ENCODE measurements at places on chromosomes 6 and 20. TPM values are rescaled to one million over a fixed set of nuclear protein-coding genes. Genes with fewer than 3 reads are reported as not detected.

Gene C6orf58
- polyA plus RNA-seq, result not detected

Gene IL17F
- not detected for polyA plus RNA-seq

Gene PGC
- 67.4 TPM for polyA plus RNA-seq

DNA sequence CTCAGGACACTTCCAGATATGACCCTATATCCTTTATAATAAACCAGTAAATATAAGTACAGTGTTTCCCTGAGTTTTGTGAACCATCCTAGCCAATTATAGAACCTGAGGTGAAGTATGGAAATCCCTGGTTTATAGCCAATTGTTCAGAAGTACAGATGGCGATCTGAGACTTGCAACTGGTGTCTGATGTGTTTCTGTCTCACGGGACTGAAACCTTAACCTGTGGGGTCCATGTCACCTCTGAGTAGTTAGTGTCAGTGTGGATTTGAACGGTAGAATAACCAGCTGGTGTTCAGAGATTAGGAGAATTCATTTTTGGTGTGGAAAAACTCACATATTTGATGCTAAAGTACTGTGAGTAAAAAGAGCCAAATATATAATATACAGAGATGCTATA is 606.6 kb downstream of the MAFB start:
- no peak overlapping the region for H3K27ac ChIP-seq
- no peaks in the 10 kb centered on the region for H3K27me3 ChIP-seq
- H3K36me3 ChIP-seq, result no peaks in the 10 kb centered on the region
- no peak for DNase-seq
- H3K4me3 ChIP-seq, result no peak overlapping the region

GRCh38 chr20:23449421-23449820 is 3.3 kb downstream of the CST11 start:
- peaks cover 3% of the 10 kb centered on the region for H3K4me1 ChIP-seq
- no peak for DNase-seq
- no peak overlapping the region for H3K27ac ChIP-seq
- H3K36me3 ChIP-seq, result no peaks in the 10 kb centered on the region

GRCh38 chr6:36413489-36414480 is 26.3 kb upstream of the ETV7 start:
- no peaks in the 10 kb centered on the region for H3K36me3 ChIP-seq
- no peaks in the 10 kb centered on the region for H3K4me1 ChIP-seq
- H3K27me3 ChIP-seq, result no peaks in the 10 kb centered on the region

DNA sequence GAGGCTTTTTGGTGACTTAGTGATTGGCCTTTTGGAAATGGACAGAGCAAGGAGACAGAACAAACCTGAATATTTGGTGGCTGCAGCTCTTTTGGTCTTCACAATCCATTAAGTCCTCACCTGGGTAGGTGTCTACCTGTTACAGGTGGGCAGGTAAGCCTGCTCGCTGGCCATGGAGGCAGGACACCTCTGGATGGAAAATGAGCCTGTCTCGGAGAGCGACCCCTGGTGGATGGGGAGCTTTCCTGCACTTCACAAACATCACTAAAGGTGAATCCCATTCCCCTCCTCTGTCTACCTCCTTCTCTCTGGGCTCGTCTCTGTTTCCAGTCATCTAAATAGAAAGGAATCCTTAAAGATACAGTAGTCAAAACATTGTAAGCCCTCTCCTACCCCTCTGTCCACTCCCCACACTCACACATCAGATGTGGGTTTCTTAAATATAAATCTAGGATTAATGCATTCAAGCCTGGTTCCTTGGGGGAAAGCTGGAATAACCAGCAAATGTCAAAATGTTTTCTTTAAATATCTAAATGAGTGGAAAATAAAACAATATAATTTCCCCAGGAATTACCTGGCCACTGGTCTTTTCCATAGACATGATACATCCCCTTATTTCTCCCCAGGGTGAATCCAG is 304.9 kb downstream of the CDH26 start:
- H3K4me1 ChIP-seq, result no peaks in the 10 kb centered on the region
- no peaks in the 10 kb centered on the region for H3K36me3 ChIP-seq
- peaks cover 19% of the 10 kb centered on the region for H3K27me3 ChIP-seq
- DNase-seq, result no peak
- no peak overlapping the region for H3K27ac ChIP-seq

DNA sequence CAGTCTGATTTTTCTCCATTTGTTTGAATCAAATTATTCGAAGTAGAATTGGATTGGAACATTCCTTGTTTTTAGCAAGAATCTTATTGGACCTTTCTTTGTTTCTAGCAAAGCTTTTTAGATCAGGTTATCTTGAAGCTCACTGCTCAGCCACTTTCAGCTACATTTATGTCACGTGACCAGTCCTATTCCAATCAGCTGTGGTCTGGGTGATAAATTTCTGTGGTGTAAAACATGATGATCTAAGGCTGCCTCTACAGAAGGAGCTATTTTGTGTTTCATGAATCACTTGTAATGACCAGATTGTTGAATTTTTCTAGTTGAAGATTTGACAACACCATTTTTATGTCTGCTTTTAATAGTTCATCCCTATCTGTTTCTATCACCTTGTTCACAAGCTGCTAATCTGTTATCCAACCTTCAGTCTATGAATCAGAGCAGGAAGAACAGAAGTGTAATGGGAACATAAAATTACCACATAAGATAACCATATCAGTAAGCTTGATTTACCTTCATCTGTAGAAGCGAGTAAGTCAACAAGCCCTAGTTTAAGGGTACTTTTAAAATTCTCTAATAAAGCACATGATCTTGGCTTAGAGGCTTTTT is 101.0 kb upstream of the MAP3K7 start:
- no peaks in the 10 kb centered on the region for H3K4me1 ChIP-seq
- no peak for DNase-seq
- no peak overlapping the region for H3K27ac ChIP-seq
- peaks cover 3% of the 10 kb centered on the region for H3K27me3 ChIP-seq
- no peak overlapping the region for H3K4me3 ChIP-seq

- H3K4me1 ChIP-seq, result no peaks in the 10 kb centered on the region
- no peaks in the 10 kb centered on the region for H3K27me3 ChIP-seq
- no peak overlapping the region for H3K27ac ChIP-seq
- DNase-seq, result no peak
These were observed 8.2 kb downstream of the SLC17A2 start for GRCh38 chr6:25922301-25922700.

DNA sequence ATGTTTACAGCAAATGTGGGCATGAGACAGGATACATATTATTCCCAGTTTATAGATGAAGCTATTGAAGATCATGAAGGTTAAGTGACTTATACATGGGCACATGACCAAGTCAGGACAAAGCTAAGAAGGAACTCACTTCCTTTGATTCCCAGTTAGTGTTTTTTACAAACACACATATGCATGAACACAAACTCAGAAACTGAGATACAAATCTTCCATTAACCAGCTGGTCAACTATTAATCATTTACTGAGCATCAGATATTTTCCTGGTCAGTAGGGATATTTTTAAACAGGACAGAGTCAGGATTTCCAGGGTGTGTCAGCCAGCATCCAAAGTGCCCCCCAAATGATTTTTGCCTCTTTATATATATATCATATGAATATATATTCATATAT is 222.2 kb downstream of the OGFRL1 start:
- no peak for DNase-seq
- H3K36me3 ChIP-seq, result no peaks in the 10 kb centered on the region
- no peak overlapping the region for H3K4me3 ChIP-seq

DNA sequence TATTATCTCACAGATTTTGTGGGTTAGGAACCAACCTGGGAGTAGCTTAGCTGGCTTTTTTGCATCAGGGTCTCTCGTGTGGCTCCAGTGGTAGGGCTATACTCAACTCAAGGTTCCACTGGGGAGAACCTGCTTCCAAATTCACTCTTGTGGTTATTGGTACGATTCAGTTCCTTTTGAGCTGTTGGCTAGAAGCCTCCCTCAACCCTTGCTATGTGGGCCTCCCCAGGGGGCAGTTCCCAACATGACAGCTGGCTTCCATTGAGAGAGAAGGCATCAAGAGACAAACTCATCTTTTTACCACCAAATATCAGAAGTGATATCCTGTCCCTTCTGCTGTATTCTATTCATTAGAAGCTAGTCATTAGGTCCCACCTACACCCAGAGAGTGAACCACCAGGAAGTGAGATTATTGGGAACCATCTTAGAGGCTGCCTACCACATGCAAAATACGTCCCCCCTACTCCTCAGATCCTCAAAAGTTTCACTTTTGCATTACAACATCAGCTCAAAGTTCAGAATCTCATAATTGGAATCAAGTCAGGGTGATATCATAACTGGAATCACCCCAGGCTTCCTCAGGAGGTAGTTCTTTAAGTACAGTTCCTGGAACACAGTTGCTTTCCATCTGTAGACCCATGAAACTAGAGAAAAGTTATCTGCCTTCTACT is 30.9 kb downstream of the MKKS start:
- H3K36me3 ChIP-seq, result no peaks in the 10 kb centered on the region
- H3K4me3 ChIP-seq, result no peak overlapping the region
- H3K4me1 ChIP-seq, result no peaks in the 10 kb centered on the region
- H3K27me3 ChIP-seq, result no peaks in the 10 kb centered on the region

GRCh38 chr6:57313711-57314471 is 3.5 kb upstream of the PRIM2 start:
- no peaks in the 10 kb centered on the region for H3K36me3 ChIP-seq
- no peak overlapping the region for H3K4me3 ChIP-seq
- H3K27ac ChIP-seq, result peak overlapping the region; percentile 91
- peaks cover 20% of the 10 kb centered on the region for H3K4me1 ChIP-seq
- H3K27me3 ChIP-seq, result no peaks in the 10 kb centered on the region

- H3K4me3 ChIP-seq, result no peak overlapping the region
- DNase-seq, result no peak
- H3K27ac ChIP-seq, result no peak overlapping the region
- no peaks in the 10 kb centered on the region for H3K4me1 ChIP-seq
- no peaks in the 10 kb centered on the region for H3K36me3 ChIP-seq
These were observed 27.6 kb upstream of the LY86 start for GRCh38 chr6:6560909-6561308.

DNA sequence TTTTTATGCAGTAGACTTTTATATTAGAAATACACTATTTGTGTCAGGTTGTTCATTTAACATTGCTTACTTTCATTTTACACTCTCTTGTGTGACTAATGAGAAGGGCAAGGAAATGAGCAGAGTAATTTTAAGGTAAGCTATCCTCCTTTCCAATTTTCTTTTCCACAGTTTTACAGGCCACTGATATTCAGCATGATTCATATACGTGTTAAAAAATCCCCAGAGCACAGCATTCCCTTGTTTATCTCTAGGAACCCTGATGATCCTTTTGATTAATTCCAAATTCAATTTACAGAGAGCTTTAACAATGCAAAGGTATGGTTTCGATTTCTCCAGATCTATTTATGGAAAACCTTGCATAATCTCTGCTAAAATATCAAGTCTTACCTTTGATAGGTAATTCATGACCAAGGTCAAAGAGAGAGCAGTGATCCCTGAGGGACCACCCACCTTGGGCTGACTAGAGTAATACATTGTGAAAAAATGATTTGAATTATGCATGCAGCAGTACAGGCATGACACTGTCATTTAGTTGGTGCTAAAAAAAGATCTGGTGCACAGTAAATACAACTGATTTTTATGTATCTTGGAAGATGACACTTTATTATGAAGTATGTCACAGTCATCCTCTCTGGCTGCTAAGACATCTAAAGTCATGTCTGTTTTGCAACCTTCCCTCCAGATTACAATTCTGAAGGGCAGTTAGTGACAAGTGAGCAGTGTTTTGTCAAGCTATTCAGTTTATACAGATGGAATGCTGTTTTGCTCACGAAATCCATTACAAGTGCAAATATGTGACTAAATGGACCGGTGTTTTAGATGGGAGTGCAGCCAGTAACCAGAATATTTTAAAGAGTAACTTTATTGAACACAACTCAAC is 736.6 kb downstream of the EPHA7 start:
- DNase-seq, result no peak
- no peaks in the 10 kb centered on the region for H3K36me3 ChIP-seq
- H3K4me1 ChIP-seq, result no peaks in the 10 kb centered on the region
- H3K27me3 ChIP-seq, result no peaks in the 10 kb centered on the region
- no peak overlapping the region for H3K4me3 ChIP-seq

DNA sequence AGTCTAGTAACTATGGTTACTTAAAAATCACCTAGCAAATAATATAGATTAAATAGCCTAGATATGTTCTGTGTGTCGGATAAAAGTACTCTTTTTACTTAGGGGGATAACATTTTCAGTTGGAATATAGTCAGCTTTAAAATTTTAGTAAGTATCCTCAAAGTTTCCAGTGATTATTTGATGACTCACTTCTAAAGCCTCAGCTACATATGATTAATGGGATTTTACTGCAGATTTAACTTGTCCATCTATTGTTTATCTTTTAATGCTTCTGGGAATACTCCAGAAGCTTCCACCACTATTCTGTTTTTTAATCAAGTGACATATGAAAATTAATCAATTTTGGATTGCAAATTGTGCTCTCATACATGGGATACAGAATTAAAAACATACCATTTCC is 8.7 kb upstream of the TENT5A start:
- no peak overlapping the region for H3K4me3 ChIP-seq
- no peaks in the 10 kb centered on the region for H3K36me3 ChIP-seq
- H3K27me3 ChIP-seq, result no peaks in the 10 kb centered on the region
- H3K4me1 ChIP-seq, result peaks cover 28% of the 10 kb centered on the region
- no peak for DNase-seq
- H3K27ac ChIP-seq, result peak overlapping the region; percentile 10

DNA sequence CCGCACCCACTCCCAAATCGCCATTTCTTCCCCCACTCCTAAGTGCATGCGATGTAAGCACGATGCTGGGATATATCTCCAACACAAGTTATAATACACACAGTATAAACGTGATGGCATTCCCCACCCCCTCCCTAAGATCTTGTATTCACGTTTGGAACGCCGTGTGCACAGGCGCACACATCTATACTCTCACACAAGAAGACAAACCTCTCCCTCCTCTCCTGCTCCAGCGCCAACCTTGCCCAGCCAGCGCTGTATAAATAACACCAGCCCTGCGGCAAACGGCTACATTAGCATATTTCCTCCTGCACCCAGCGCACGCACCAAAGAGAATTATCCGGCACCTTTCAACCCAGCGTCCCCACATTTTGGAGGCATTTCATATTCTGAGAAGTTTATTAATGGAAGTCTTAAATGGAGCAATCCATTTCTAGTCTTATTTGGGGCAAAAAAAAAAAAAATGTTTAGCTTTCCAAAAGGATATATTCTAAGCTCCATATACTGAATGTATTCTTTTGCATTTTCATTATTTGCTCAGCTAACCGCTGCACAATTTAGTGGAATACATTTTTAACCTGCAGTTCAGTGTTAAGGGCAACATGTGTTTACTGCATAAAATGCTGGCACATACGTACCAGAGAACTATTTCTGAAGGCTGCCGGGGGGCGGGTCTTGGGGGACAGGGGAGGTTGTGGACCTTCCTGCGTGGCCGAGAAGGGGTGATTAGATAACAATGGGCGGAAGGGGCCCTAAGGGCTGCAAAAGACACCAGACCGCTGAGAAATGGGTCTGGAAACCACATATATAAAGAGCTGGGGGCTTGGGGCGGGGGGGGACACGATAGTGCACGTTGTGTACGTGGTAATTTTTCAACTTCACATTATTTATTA is 1.1 kb upstream of the SLC22A23 start:
- H3K4me3 ChIP-seq, result peak overlapping the region; percentile 72
- no peaks in the 10 kb centered on the region for H3K4me1 ChIP-seq
- no peak overlapping the region for H3K27ac ChIP-seq
- peak; percentile 61 for DNase-seq
- H3K27me3 ChIP-seq, result peaks cover 7% of the 10 kb centered on the region
